ENCODE measurements at places on chromosomes 6 and 20. TPM values are rescaled to one million over a fixed set of nuclear protein-coding genes. Genes with fewer than 3 reads are reported as not detected.

- no peak for DNase-seq
These were observed 292.9 kb downstream of the PLCB1 start for GRCh38 chr20:8425016-8425415.

Gene RUNX2
- 3.4 TPM for polyA plus RNA-seq

- DNase-seq, result peak; percentile 14
These were observed 49.7 kb upstream of the BHLHE23 start for GRCh38 chr20:63056236-63057170.

DNA sequence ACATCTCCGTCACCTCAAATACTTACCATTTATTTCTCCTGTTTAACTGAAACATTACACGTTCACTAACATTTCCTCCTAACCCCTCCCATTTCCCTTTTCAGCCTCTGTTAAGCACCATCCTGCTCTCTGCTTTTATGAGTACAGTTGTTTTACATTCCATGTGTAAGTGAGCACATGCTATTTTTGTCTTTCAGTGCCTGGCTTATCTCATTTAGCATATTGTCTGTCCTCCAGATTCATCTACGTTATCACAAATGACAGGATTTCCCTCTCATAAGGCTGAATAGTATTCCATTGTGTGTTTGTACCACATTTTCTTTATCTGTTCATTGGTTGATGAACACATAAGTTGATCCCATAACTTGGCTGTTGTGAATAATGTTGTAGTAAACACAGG is 22.7 kb downstream of the TAF11 start:
- DNase-seq, result no peak

Gene ARG1
- 1.2 TPM for polyA plus RNA-seq

Data from right lung (tissue), 10 donors.